ENCODE measurements at places on chromosomes 16 and 17.

DNA sequence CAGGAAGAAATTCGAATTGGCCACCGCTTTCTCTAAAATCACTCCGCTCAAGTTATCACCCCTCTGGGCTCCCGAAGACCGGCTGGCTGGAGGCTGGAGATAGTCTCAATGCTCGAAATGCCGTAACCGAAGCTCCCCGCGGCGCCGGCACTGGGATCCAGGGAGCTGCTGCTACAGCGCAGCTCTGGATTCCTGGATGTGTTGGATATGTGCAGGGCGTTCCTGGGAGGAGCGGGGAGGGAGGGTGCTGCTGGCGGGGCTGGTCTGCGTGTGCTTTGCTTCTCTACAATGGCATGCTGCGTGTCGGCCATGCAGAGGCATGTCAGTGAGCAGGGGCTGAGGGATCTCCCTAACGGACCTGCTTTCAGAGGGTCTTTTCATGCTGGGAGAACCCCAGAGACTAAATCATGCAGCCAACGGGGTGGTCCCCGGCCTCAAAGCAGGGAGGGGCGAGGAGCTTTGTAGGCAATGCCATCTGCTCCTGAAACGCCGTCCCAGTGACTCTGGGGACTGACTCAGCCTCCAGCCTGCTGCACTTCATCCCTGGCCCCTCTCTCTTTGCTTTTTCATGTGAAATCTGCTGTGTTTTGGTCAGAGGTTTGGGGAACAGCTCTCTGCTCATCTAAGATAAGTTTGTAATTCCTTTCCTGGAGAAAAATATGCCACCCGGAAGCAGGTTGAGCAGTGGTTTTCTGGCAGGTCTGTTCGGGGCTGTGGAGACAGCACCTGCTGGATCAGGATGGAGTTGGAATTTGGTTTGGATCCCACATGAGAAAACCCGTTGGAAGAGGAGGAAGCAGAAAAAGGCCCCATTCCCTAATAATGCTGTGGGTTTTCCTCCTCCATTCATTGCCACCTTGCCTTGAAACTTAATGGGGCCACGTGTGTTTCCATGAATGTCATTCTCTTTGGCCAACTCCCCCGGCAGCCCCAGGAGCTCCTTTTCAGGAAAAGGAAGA, 311.4 kb downstream of the SEC14L1 start:
- H3K4me3 ChIP-seq, result peak overlapping the region; percentile 94
- no peak for ATAC-seq
- peaks cover 93% of the 10 kb centered on the region for H3K36me3 ChIP-seq
- H3K27me3 ChIP-seq, result no peaks in the 10 kb centered on the region
- H3K27ac ChIP-seq, result peak overlapping the region; percentile 96

DNA sequence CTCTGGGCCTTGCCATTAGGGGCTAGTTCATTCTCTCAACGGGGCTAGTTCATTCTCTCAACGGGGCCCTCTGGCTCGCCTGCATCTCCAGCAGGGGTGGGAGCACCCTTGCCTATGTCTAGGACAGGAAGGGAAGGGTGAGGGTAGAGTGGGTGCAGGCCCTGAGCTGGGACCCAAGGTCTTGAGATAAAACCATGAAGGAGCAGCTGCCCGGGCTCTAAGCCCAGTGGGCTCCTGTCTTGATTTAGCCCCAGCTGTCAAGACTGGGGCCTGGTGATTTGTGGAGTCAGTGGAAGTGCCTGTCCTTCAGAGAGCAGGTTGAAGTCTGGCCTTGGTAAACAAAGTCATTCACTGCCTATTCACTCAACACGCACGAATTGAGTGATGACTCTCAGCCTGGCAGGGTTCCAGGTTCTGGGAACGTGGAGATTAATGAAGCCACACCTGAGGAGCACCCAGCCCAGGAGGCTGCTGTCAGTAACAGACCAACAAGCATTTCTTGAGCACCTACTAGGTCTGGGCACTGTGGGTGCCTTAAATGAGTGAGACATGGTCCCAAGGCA, 35.4 kb downstream of the WNT3 start:
- H3K4me3 ChIP-seq, result no peak overlapping the region
- peaks cover 5% of the 10 kb centered on the region for H3K27me3 ChIP-seq
- no peaks in the 10 kb centered on the region for H3K4me1 ChIP-seq

- no peaks in the 10 kb centered on the region for H3K27me3 ChIP-seq
- H3K27ac ChIP-seq, result no peak overlapping the region
- no peak overlapping the region for H3K4me3 ChIP-seq
- H3K36me3 ChIP-seq, result no peaks in the 10 kb centered on the region
- H3K4me1 ChIP-seq, result no peaks in the 10 kb centered on the region
Observed at GRCh38 chr16:81902025-81902424, 109.2 kb downstream of the SDR42E1 start.

GRCh38 chr16:75065521-75066149, 50.9 kb downstream of the LDHD start:
- ATAC-seq, result no peak
- H3K36me3 ChIP-seq, result no peaks in the 10 kb centered on the region
- H3K27ac ChIP-seq, result no peak overlapping the region
- H3K4me3 ChIP-seq, result peak overlapping the region; percentile 76
- H3K4me1 ChIP-seq, result peaks cover 45% of the 10 kb centered on the region

DNA sequence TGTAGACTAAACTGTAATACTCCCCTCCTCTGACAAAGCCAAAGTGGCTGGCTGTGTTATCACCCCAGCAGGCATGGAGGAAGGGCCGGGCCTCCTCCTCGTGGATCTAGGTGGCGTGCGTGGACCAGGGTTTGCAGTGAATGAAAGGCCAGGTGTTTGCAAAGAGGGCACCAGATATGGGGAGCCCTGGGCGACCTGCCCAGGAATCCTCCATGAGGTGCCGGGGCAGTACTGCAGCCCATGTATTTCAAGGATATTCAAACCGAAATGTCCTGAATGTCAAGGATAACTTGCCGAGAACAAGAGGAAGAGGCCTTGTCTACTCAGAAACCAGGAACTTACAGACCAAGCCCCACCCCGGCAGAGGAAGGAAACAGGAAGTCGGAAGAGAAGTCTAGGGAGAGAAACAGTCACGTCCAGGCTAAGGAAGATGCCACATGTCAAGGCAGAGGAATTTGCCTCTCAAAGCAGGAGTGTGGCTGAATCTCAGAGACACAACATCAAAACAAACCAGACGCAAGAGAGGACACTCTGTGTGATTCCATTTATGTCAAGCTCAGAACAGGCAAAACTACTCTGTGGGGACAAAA, 13.7 kb upstream of the OSGIN1 start:
- H3K27ac ChIP-seq, result peak overlapping the region; percentile 78
- peaks cover 5% of the 10 kb centered on the region for H3K4me1 ChIP-seq
- H3K4me3 ChIP-seq, result no peak overlapping the region
- H3K27me3 ChIP-seq, result no peaks in the 10 kb centered on the region

GRCh38 chr17:80254396-80255251, 6.0 kb upstream of the RNF213 start:
- no peaks in the 10 kb centered on the region for H3K27me3 ChIP-seq
- peaks cover 32% of the 10 kb centered on the region for H3K4me1 ChIP-seq
- peak overlapping the region; percentile 92 for H3K4me3 ChIP-seq
- peaks cover 27% of the 10 kb centered on the region for H3K36me3 ChIP-seq

- peaks cover 6% of the 10 kb centered on the region for H3K27me3 ChIP-seq
- no peaks in the 10 kb centered on the region for H3K4me1 ChIP-seq
- H3K4me3 ChIP-seq, result no peak overlapping the region
- no peaks in the 10 kb centered on the region for H3K36me3 ChIP-seq
Observed at GRCh38 chr16:72876221-72876620, 171.7 kb downstream of the ZFHX3 start.

DNA sequence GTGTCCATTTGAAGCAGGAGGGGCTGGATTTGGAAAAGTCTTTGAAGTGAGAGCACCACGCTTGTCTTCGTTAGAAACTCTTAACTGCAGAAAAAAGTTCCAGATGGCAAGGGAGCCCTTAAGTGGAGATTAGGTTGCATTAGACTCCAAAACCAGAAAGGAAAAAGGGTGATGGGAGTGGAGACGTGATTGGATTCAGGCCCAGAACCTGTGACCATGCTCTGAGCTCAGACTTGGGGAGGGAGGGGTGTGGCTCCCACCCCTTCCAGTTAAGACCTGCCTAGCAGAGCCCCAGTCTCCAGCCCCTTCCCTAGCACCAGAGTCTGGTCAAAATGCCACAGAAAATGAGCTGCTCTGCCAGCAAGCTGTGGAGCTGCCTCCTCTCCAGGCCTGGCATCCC, 6.4 kb upstream of the LGALS9 start:
- ATAC-seq, result no peak
- H3K27ac ChIP-seq, result no peak overlapping the region
- H3K4me1 ChIP-seq, result peaks cover 5% of the 10 kb centered on the region
- no peak overlapping the region for H3K4me3 ChIP-seq
- H3K36me3 ChIP-seq, result peaks cover 49% of the 10 kb centered on the region
- no peaks in the 10 kb centered on the region for H3K27me3 ChIP-seq

DNA sequence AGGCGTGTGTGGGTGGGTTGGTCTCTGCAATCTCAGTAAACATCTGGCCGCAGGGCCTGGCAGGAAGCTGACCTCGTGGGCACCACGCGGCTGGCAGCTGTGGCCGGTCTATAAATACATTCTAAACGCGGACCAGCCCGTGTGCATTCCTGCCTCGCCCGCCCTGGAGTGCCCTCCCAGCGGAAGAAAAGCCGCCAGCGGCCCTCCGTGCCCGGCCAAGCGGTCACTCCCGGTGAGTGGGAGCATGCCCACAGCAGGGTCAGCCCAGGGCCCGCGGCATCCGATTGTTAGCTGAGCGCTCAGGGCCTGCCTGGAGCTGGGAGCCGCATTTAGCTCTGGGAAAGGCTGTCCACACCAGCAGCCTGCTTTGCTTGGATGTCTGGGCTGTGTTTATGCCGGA, 10.3 kb downstream of the ZNF469 start:
- no peaks in the 10 kb centered on the region for H3K36me3 ChIP-seq
- H3K4me1 ChIP-seq, result no peaks in the 10 kb centered on the region
- H3K27me3 ChIP-seq, result peaks cover 11% of the 10 kb centered on the region
- H3K27ac ChIP-seq, result no peak overlapping the region
- H3K4me3 ChIP-seq, result no peak overlapping the region

- H3K4me3 ChIP-seq, result no peak overlapping the region
- peaks cover 13% of the 10 kb centered on the region for H3K36me3 ChIP-seq
- H3K4me1 ChIP-seq, result no peaks in the 10 kb centered on the region
- ATAC-seq, result no peak
Observed at GRCh38 chr17:43530288-43531081, 15.7 kb downstream of the ETV4 start.

DNA sequence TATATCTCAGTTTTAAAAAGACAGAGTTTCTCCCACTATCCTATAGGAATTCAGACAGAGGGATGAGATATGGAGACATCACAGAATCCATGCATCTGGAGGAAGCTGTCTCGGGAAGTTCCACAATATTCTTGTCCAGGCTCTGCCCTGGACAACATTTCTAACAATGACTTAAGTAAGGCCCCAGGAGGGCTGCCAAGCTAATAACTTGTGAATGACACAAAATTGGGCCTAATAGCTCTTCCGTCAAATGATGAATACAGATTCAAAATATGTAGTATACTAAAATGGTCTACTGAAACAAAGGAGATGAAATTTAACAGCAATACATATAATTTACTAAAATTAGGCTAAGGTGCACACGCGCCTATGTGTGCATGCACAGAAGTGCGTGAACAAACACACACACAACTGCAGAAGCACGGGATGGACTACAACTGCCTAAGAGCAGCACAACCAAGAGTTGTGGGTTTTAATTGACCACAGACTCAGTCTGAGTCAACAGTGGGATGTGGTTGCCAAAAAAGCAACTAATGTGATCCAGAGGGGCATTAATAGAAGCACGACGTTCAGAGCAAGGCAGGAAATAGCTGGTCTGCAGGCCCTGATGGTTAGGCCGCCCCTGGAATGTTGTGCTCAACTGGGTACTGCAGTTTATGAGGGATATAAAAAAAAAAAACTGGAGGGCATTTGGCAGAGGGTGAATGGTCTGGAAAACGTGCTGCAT, 26.3 kb upstream of the HS3ST2 start:
- H3K36me3 ChIP-seq, result no peaks in the 10 kb centered on the region
- H3K27me3 ChIP-seq, result peaks cover 22% of the 10 kb centered on the region
- peak; percentile 31 for ATAC-seq
- H3K27ac ChIP-seq, result no peak overlapping the region
- H3K4me3 ChIP-seq, result no peak overlapping the region
- no peaks in the 10 kb centered on the region for H3K4me1 ChIP-seq

GRCh38 chr16:88404769-88405168, 22.0 kb downstream of the ZNF469 start:
- H3K4me3 ChIP-seq, result no peak overlapping the region
- H3K27ac ChIP-seq, result no peak overlapping the region
- no peaks in the 10 kb centered on the region for H3K36me3 ChIP-seq
- peaks cover 5% of the 10 kb centered on the region for H3K4me1 ChIP-seq

DNA sequence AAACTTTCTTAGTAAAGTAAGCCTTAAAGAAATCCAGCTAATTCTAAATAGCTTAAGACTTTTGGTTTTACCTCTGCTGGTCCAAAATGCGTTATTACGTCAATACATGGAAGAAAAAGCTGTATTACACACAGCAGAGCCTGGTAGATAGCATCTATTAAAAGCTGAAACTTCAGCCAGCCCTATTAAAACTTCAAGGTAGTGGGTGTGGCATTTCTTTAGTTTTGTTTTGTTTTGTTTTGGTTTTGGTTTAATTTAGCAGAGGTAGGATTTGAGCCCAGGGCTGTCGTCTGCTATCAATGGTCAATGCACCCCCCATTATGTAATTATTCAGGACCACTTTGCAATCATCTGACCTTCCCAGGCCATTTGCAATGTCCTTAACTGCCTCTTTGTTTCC, 318.4 kb upstream of the MAF start:
- ATAC-seq, result no peak
- no peaks in the 10 kb centered on the region for H3K4me1 ChIP-seq
- H3K27ac ChIP-seq, result no peak overlapping the region
- no peaks in the 10 kb centered on the region for H3K36me3 ChIP-seq
- no peak overlapping the region for H3K4me3 ChIP-seq

GRCh38 chr16:2152695-2153506, 2.7 kb upstream of the TRAF7 start:
- peak overlapping the region; percentile 82 for H3K27ac ChIP-seq
- peaks cover 48% of the 10 kb centered on the region for H3K36me3 ChIP-seq
- ATAC-seq, result no peak
- H3K4me3 ChIP-seq, result peak overlapping the region; percentile 93
- no peaks in the 10 kb centered on the region for H3K27me3 ChIP-seq
- H3K4me1 ChIP-seq, result peaks cover 20% of the 10 kb centered on the region

DNA sequence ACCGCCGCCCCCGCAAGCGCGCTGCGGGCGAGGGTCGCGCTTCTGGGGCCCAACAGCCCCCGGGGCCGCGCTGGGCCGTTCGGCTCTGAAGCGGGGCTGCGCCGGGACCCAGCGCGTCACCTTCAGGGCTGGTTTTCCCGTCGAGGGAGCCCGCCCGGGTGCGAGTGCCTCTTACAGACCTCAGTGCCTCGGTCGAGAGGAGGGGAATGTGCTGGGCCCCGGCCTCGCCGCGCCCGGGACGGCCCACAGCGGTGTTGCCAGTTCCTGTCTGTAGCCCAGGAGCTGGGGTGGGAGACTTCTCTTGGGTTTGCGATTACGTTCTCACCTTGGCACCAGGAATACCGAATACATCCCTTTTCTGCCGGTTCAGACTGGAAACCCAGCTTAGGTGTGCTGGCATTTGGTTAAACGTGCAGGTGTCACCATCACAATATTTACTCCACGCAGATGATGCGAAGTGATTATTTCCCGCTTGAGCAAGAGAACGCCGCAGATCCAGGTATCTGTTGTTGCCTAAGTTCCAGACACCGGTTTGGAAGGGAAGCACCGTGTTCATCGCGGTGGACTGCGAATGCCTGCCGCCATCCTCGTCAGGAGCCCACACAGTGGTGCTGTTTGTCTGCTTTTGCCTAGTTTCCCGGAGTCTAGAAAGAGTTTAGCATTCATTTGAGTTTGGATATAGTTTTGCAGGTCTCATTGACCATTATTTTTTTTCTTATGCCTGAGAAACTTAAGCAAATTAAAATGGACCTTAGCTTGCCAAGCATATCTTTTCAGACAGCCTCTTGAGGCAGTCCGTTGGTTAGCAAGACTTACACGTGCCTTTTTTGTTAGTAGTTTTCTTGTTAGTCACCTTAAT, 914 bp downstream of the MAP1LC3B start:
- peak overlapping the region; percentile 90 for H3K4me3 ChIP-seq
- peaks cover 50% of the 10 kb centered on the region for H3K36me3 ChIP-seq
- peak overlapping the region; percentile 90 for H3K27ac ChIP-seq
- no peak for ATAC-seq
- peaks cover 32% of the 10 kb centered on the region for H3K4me1 ChIP-seq
- no peaks in the 10 kb centered on the region for H3K27me3 ChIP-seq
